ENCODE measurements at places on chromosomes 6 and 20.

GRCh38 chr20:54872440-54872839 lies 397.0 kb downstream of the DOK5 start:
- DNase-seq: no peak

DNA sequence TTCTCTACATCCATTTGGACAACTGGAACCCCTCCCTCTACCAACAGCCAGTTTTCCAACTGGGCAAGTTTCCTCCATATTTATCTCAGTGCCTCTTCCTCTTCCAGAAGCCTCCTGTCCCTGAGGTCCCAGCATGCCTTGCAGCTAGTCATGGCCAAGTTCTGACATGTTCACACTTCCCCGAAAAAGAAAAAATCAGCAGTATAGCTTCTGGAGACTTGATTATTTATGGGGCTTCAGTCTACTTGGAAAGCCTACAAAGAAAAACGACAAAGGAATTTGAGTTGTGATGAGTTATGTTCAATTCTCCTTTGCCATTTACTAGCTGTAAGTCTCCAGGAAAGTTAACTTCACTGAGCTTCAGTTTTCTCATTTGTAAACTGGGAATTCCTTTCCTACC lies 406.5 kb downstream of the MAFB start:
- no peak for DNase-seq

DNA sequence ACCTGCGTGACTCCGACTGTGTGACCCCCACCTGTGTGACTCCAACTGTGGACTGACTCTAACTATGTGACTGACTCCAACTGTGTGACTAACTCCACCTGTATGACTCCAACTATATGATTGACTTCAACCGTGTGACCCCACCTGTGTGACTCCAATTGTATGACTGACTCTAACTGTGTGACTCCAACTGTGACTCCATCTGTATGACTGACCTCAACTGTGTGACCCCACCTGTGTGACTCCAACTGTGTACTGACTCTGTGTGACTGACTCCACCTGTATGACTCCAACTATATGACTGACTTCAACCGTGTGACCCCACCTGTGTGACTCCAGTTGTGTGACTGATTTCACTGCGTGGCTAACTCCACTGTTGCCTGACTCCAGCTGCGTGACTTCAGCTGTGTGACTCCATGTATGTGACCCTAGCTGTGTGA lies 38.6 kb downstream of the SYNJ2 start:
- no peak for DNase-seq

- peak; percentile 64 for DNase-seq
These were observed 24.7 kb upstream of the PYGB start for GRCh38 chr20:25223179-25223661.

GRCh38 chr6:143882401-143882930 lies 18.2 kb downstream of the ZC2HC1B start:
- no peak for DNase-seq

DNA sequence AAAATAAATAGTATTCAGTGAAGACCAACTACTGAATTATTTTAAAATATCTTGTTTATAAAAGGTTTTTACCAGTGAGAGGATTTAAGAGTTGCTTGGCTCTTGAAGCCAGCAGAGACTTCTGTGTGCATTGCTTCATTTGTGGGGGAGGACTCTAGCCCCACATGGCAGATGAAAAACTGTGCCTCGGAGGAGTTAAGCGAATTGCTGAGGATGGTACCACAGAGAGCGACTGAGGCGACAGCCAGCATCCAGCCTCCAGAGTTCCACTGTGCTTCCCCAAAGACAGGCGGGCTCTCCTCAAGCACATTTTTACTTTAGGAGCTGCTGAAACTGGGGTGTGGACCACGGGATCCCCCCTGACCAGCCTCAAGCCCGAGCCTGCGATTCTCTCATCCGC lies 80.7 kb downstream of the THBS2 start:
- no peak for DNase-seq

Measured in stimulated activated CD8-positive, alpha-beta memory T cell treated with anti-CD3 and anti-CD28 coated beads, Interleukin-15, amount 100 ng/mL, for 48 hours (primary cell).